GM19239 (cell line): ENCODE measurements at places on chromosomes 2 and 18.

DNA sequence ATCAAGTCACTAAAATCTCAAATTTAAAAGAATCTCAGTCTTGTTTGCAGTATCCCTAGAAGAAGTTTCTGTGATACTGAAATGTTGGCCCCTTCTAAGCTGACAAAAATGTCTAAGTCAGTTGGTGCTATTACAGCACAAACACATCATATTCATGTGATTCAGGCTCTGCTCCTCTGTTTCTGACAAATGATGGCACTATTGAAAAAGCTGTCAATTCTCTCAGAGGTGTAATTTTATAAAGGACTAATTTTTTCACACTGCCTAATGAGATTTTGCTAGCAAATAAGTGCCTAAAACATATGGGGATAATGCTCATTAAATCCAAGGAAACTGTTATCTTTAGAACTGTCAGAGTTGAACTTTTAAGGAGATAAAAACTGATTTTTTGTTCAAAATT lies 445.9 kb downstream of the DSC3 start:
- no peak for DNase-seq

GRCh38 chr2:52145005-52145404 lies 1113.1 kb upstream of the NRXN1 start:
- no peak for DNase-seq

DNA sequence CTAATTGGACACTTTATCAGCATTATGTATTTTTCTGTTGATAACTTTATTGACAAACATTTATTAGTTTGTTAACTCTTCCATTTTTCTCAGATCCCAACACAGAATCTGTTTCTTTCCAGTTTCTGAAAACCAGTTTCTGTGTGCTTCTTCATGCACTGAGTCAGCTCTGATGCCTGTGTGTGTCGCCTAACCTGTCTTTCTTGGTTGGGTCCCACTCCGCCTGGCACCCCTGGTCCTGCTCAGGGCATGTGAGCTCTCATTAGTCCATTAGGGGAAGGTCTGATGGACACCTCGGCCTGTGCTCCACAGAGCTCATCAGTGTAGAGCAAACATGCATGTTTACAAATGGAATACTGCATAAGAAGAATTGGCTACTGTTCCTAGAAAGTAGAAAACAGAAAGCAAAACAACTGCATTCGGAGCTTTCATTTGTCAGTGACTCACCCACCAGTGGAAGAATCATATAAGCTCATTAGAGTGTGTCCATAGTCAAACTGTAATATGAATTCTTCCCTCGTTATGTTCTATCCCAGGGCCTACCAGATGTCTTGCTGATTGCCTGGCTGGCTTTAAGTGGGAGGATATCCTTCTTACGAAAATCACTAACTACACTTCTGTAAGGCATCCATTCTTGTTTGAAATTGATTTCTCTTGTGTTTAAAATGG lies 137.7 kb downstream of the SNTG2 start:
- no peak for DNase-seq

DNA sequence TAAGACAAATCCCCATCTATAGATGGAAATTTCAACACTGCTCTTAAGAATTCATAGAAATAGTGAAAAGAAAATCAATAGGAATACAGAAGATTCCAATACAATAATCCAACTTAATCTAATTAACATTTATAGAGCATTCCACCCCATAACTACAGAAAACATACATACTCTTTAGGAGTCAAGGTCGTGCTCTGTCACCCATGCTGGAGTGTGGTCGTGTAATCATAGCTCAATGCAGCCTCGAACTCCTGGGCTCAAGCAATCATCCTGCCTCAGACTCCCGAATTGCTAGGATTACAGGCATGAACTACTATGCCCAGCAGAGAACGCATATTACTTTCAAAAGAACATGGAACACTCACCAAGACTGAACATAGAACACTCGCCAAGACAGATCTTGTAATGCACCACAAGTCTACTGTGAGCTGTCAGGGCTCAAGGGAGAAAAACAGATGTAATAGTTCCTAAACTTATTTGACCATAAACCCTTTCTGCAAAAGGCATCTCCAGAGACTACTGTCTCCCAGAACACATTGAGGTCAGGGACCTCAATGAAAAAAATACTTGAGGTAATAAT lies 14.1 kb downstream of the MEMO1 start:
- no peak for DNase-seq

- DNase-seq = no peak
Observed at GRCh38 chr2:33326100-33326499, 150.3 kb upstream of the RASGRP3 start.

DNA sequence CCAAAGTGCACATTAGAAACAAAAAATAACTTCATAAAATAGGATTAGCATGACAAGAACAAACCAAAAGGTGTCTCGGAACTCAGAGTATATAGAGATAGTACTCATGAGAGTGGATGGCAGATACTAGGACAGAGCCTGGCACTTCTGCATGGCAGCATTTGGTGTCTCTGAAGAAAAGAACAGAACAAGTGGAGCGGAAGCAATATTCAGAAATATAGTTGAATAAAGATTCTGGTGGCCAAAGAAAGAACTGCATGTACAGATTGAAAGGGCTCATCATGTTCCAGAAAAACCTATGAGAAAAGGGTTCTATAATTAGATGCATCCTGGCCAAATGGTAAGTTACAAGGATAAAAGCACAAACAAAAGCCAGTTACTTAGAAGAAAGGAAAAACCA lies 90.9 kb downstream of the CCDC138 start:
- no peak for DNase-seq

DNA sequence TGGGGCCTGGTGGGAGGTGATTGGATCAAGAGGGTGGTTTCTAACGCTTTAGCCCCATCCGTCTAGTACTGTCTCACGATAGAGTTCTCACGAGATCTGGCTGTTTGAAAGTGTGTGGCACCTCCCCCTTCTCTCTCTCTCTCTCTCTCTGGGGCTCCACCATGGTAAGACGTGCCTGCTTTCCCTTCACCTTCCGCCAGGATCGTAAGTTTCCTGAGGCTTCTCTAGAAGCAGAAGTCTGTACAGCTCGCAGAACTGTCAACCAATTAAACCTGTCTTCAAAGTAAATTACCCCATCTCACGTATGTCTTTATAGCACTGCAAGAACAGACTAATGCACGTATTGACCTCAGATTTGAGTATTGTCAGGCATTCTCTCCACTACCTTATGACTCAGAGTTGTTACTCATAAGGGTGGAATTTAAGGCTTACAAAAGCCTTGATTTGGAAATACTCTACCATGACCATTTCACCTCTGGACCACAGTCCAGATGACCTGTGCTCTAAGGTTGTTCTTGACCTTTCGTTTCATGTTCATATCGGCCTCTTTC lies 99.5 kb upstream of the AGAP1 start:
- no peak for DNase-seq

DNA sequence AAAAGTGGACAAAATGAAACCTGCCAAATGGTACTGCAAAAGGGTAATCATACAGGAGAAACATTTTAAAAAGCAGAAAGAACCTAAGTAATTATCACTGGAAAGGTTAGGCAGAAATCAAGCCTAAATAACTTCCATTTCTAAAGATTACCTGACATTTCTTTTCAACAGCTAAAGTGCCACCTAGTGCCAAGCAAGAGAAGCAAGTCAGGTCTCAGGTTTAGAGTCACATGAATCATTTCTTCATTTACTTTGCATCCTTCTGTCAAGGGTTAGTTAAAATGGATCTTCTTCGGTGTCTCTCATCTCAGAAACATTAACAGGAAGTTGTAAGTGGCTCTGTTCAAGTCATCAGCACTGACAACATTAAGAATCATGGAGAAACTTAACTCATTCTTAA lies 90.3 kb downstream of the AKAIN1 start:
- no peak for DNase-seq
